ENCODE measurements at places on chromosomes 4 and X. TPM values are rescaled to one million over a fixed set of nuclear protein-coding genes. Genes with fewer than 3 reads are reported as not detected.

The SLAIN2 gene
- 211 TPM for total RNA-seq

The ZBTB33 gene
- 9.5 TPM for total RNA-seq

The SLC9A6 gene
- total RNA-seq, result 18.7 TPM

DNA sequence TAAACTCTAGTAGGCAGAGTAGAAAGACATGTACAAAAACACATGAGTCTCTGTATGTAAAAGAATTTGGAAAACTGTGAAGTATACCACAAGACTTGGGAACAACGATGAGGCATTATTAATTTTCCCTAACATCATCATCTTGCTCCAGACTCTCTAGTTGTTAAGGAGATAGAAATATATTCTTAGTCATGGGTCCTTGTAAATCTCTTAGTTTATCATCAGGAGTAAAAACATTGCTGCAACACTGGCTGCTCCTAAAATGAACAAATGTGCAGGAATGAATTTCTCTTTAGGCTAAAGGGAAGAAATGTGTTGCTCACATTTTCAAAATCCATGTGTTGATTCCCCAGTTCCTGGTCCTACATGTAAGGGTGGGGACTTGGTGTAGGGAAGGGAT lies 384.6 kb downstream of the STIM2 start:
- DNase-seq, result no peak

DNA sequence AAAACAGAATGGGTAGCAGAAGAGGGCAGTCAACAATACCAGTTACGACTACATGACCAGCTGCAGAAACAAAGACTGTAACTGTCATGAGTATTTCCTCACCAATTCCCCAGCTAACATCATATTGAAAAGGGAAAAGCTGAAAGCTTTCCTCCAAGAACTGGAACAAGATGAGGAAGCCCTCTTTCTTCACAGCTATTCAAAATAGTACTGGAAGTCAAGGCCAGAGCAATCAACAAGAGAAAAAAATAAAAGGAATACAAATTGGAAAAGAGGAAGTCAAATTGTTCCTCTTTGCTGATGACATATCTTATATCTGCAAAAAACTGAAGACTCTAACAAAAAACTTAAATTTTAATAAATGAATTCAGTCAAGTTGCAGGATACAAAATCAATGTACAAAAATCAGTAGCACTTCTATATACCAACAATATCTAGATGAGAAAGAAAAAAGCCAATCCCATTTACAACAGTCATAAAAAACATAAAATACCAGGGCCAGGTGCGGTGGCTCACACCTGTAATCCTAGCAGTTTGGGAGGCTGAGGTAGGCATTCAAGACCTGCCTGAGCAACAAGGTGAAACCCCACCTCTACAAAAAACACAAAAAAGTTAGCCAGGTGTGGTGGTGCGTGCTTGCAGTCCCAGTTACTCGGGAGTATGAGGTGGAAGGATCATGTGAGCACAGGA lies 125.4 kb downstream of the ATP8A1 start:
- DNase-seq, result no peak

DNA sequence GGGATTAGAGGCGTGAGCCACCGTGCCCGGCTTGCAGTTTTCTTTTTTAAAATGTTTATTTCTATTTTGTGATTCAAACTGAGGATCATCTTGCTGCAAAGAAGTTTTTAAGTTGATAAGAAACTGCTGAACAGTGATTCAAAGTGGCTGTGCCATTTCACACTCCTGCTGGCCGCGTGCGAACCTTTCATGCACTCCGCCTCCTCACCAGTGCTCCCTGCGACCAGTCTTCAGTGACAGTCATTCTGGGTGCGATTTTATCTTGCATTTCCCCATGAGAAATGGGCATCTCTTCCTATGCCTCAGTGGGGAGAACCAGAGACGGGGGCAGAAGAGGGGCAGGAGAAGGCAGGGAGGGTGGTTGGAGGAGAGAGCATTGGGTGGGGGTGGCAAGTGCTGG lies 21.4 kb downstream of the TMEM187 start:
- DNase-seq, result no peak

DNA sequence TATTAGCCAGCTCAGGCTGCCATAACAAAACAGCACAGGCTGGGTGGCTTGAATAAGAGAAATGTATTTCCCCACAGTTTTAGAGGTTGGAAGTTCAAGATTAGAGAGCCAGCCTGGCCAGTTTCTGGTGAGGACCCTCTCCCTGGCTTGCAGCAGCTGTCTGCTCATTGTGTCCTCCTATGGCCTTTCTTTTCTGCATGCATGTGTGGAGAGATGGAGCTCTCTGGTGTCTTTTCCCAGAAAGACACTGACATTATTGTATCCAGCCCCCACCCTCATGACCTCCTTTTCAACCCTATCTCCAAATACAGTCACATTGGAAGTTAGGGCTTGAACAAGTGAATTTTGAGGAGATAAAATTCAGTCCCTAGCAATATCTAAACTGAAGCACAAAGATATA lies 263.8 kb upstream of the PABPC4L start:
- no peak for DNase-seq

- DNase-seq, result no peak
Measured at GRCh38 chrX:109918753-109919152, 84.2 kb upstream of the TMEM164 start.

DNA sequence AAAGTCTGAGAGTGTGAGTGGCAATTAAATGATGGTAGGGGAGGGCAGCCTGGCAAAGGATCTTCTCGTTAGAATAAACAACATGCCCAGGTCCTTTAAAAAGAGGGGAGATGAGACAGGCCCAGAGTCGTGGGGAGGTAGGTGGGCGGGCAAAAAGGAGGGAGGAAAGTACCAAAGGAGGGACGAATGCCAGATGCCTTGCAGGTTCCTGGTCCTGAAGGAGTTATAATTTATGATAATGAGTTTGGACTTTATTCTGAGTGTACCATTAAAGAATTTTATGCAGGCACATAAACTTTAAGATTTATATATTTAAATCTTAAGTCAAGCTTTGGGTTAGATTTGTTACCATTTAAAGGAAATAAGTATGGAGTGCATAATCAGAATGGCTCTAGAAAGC lies 62.3 kb upstream of the SMARCA5 start:
- DNase-seq, result no peak

The PAGE2 gene
- not detected for total RNA-seq

The MED14 gene
- total RNA-seq, result 24.3 TPM

The GRID2 gene
- not detected for total RNA-seq

DNA sequence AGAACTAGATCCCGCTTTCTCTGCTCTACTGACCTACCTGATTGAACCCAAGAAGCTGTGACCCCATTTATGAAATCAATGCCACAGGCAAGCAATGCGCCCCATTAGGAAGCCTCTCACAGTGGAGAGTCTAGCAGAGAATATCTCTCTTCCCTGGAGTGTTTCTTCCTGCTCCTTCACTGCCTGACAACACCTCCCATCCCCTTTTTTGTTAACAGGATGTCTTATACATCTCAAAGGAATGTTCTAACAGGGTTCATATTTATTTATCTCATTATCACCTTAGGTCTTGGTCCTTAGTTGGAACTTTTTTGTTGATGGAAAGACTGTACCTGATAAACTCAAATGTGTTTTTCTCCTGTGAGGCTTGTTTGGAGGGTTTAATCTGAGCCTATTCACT lies 35.5 kb downstream of the SLIT2 start:
- no peak for DNase-seq

DNA sequence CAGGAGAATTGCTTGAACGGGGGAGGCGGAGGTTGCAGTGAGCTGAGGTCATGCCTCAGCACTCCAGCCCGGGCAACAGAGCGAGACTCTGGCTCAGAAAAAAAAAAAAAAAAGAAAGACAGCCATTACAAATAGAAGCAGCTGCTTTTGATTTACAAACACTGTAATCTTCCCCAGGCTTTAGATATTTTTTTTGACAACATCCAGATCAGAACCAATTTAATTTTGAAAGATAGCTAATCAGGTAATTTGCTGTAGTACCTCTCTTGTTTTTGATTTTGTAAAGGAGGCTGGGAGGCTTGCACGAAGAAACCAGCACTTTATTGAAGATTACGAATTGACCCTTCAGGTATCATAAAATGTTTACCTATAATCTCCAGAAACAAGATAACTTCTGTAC lies 107.0 kb downstream of the LDB2 start:
- DNase-seq, result no peak

- DNase-seq, result no peak
Measured at GRCh38 chr4:128371001-128371777, 83.6 kb upstream of the PGRMC2 start.

The EGF gene
- 12.1 TPM for total RNA-seq

GRCh38 chrX:44906041-44906440 lies 33.1 kb downstream of the KDM6A start:
- DNase-seq, result no peak

- no peak for DNase-seq
Measured at GRCh38 chrX:20685652-20686051, 418.9 kb upstream of the RPS6KA3 start.

The CLNK gene
- total RNA-seq, result not detected

DNA sequence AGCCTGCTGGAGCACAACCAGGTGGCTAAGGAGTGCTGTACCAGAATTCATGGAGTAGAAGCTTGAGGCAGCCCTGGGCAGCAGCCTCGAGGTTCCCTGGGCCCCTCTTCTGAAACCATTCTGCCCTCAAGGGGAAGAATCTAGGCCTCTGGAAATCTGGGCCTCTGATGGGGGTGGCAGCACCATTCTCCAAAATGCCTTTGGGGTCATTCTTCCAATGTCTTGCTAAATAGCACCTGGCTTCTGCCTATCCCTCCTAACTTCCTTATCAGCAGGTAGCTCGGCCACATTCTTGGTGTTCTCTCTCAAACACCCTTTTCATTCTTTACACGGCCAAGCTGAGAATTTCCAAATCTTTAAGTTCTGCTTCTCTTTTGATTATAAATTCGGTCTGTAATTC lies 473.6 kb downstream of the BCOR start:
- DNase-seq, result no peak

GRCh38 chr4:86243750-86244149 lies 116.1 kb downstream of the MAPK10 start:
- DNase-seq, result no peak

The UGT2A1 gene
- not detected for total RNA-seq

GRCh38 chr4:65021737-65022136 lies 612.5 kb upstream of the TECRL start:
- DNase-seq, result no peak

- DNase-seq, result no peak
Measured at GRCh38 chr4:56668267-56668666, 12.8 kb downstream of the HOPX start.

DNA sequence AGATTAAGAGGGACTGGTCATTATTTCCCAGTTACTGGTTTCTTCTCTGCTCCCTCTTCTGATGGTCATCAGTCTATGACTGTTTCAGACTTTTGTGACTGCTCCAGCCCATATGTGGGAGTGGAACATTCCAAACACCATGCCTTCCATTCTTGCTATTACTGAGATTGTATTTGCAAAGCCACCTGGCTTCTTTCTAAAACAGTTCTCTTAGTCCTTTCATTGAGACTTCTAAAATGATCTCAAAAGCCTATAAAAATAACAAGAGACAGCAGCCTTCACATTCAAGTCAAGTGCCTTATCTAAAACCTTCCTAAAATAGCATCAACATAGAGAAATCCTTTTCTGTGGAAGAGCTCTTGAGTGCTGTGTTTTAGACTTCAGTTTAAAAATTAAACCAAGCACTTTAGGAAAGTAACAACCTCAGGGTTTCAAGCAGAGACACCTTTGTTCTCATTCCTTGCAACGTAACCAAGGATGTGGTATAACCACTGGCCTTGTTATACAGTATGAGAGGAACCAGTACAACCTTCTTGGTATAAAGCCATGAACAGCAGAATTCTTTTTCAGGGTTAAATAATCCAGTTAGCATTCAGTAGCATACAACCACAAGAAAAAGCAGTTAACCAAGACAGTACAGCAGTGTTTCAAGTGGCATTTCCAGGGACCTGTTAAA lies 97.1 kb downstream of the NFKB1 start:
- DNase-seq, result no peak

The SLC7A11 gene
- not detected for total RNA-seq

GRCh38 chrX:7242613-7243012 lies 94.7 kb upstream of the PUDP start:
- no peak for DNase-seq

DNA sequence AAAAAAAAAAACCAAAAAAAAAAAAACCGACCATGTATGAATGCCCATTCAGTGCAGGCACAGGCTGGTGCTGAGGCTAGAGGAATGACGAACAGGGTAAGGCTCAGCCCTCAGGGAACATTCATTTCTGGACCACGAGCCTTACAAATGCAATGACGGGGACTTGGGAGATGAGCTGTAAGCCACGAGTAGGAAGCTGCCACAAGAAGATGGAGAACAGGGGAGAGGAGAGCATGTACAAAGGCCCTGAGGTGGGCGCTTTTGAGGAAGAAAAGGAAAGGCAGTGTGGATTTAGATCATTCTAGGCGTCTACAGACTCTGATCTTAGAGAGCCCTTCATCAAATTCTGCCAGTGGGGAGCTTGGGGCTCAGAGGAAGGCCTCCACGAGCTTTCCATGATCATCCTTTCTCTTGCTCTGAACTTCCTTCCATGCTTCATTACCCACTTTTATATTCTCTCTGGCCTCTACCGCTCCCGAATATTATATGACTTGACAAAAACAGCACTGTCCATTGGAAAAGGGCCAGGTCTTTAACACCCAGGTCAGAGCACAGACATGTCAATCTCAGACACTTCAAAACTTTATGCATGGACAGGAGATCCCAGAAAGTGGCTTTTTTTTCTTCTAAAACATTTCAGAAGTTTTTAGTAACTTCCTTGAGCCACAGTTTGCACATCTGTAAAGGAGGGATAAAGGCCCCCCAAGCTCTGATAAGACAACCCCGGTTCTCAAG lies 3.3 kb upstream of the ZNF518B start:
- DNase-seq, result no peak

GRCh38 chr4:153809307-153809706 lies 20.4 kb upstream of the SFRP2 start:
- DNase-seq, result no peak

- DNase-seq, result no peak
Measured at GRCh38 chr4:110074570-110074969, 123.8 kb downstream of the ELOVL6 start.

The GLRA2 gene
- not detected for total RNA-seq

DNA sequence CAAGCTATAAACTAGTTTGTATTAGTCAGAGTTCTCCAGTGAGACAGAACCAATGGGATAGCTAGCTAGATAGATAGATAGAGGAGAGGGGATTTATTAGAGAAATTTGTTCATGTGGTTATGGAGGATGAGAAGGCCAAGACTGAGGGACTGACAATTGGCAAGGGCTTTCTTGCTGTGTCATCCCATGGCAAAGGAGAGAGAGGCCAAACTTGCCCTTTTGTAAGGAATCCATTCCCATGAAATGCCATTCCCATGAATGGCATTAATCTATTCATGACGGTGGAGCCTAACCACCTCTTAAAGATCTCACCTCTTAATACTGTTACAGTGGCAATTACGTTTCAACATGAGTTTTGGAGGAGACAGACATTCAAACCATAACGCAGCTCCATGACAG lies 58.1 kb downstream of the LINC00632 start:
- DNase-seq, result no peak

All from gastrocnemius medialis (tissue), 4 donors.